Omental fat pad (tissue), 4 donors: ENCODE measurements at places on chromosomes 16 and 17. TPM values are rescaled to one million over a fixed set of nuclear protein-coding genes. Genes with fewer than 3 reads are reported as not detected.

PERCC1 gene
- total RNA-seq, result not detected

MARCHF10 gene
- total RNA-seq, result not detected

- no peak for DNase-seq
Measured at GRCh38 chr16:1539720-1540555, 6.5 kb downstream of the TMEM204 start.

GRCh38 chr16:87854907-87855683 is 14.2 kb downstream of the SLC7A5 start:
- DNase-seq, result no peak
